ENCODE measurements at places on chromosomes 3 and 15.

DNA sequence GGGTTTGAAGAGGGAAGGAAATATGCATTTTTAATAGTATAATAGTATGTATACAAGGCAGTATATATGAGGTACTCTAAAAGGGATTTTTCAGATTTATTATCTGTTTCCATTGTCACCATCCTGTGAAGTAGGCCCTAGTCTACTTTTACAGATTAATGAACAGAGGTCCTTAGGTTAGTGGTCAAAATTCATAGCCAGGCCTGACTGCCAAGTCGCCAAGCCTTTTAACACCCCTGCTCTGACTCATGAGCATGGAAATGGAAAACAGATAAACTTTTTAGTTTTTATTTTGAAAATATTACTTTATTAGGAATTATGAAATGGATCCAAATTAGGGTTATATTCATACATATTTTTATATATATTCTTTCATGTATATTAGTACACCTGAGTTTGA, 146.9 kb downstream of the BBX start:
- DNase-seq = no peak

GRCh38 chr3:8723612-8724011, 10.0 kb upstream of the CAV3 start:
- no peak for DNase-seq

- no peak for DNase-seq
These were observed 20.9 kb downstream of the NUDT16 start for GRCh38 chr3:131402391-131403039.

DNA sequence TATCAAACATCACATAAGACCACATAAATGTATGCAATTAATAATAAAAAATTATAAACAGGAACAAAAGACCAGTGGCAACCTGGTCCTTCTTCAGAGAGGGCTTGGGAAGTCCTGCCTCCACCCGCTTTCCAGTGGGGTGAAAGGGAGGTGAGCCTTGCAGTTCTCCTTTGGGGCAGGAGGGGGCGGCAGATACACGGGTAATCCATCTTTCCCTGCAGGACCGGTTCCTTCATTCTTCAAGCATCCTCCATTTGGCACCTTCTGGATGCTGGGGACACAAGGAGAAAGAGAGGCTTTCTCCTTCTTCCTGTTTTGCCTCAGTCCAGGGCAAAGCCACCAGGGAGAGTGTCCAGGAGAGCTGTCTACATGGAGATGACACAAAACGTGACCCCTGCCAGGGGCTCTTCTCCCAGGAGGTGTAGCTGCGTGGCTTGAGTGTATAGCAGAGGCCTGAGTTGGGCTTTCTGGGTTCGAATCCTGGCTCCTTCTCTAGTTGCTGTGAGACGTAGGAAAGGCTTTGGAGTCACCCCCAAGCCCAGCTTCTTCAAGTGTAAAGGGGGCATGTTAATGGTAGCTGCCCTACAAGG, 23.2 kb downstream of the RPLP1 start:
- peak; percentile 80 for DNase-seq

GRCh38 chr15:61106044-61106834, 122.9 kb downstream of the RORA start:
- DNase-seq = no peak

- no peak for DNase-seq
These were observed 294.8 kb downstream of the MCTP2 start for GRCh38 chr15:94526071-94526689.

GRCh38 chr3:30511524-30512251, 94.7 kb upstream of the TGFBR2 start:
- DNase-seq = peak; percentile 50

- DNase-seq = no peak
These were observed 51.1 kb downstream of the ZIC4 start for GRCh38 chr3:147355084-147355752.

Data from hepatic stellate cell (primary cell).